ENCODE measurements at places on chromosomes 11 and 22. TPM values are rescaled to one million over a fixed set of nuclear protein-coding genes. Genes with fewer than 3 reads are reported as not detected.

MTMR2 gene
- total RNA-seq: 25.3 TPM

CARD16 gene
- 16.0 TPM for total RNA-seq

OSM gene
- 1.3 TPM for total RNA-seq

PATE4 gene
- total RNA-seq: not detected

SCGB1A1 gene
- total RNA-seq: not detected

SEPTIN5 gene
- total RNA-seq: 33.7 TPM

BANF1 gene
- total RNA-seq: 20.5 TPM
